ENCODE measurements at places on chromosomes 12 and 14.
A peak's percentile ranks its signal among the peaks of the same experiment; 100 is the strongest.

DNA sequence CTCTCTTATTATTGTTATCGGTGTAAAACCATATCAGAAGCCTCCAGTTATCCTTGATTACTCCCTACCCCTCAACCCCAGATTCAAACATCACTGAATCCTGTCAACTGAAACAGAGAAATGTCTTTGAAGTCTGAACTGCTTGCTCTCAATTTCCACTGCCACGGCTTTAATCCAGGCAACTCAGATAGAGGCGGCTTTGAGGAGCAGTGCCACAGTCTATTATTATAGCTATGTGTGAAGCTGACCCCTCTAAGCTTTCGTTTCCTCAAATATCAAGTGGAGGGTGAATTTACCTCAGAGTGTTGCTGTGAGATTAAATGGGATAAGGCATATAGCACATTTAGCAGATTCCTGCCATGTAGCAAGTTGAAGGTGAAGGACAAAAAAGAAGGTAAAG, 49.0 kb upstream of the PDE3A start:
- no peak for DNase-seq

- DNase-seq: no peak
These were observed 24.6 kb upstream of the SMOC1 start for GRCh38 chr14:69854598-69854997.

- no peak for DNase-seq
These were observed 2.1 kb upstream of the CD9 start for GRCh38 chr12:6198051-6198450.

GRCh38 chr14:45373877-45374276, 120.9 kb upstream of the MIS18BP1 start:
- no peak for DNase-seq

- no peak for DNase-seq
These were observed 34.2 kb downstream of the PCNX4 start for GRCh38 chr14:60125918-60126317.

DNA sequence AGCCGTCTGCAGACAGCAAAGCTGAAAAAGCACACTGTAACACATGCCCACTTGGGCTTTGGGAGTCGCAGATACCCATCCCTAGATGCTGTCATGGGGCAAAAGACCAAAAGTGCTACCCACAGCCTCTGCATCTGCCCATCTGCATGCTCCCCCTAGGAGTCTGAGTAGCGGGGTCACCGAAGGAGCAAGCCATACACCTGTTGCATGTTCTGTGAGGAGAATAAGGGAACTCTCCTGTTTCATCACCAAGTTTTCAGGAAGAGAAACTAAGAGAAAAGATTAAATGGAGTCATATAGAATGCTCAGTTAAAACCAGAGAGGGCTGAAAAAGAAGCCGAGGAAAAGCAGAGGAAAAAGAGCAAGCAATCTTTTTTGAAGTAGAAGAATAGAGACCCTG, 13.7 kb upstream of the ST8SIA1 start:
- DNase-seq: no peak

- DNase-seq: peak; percentile 33
These were observed at the start of gene GALC for GRCh38 chr14:87992718-87993628. TSS of gene GALC (minus strand) at chr14:87993182. CDS start at chr14:87993164, 18 bp downstream.

DNA sequence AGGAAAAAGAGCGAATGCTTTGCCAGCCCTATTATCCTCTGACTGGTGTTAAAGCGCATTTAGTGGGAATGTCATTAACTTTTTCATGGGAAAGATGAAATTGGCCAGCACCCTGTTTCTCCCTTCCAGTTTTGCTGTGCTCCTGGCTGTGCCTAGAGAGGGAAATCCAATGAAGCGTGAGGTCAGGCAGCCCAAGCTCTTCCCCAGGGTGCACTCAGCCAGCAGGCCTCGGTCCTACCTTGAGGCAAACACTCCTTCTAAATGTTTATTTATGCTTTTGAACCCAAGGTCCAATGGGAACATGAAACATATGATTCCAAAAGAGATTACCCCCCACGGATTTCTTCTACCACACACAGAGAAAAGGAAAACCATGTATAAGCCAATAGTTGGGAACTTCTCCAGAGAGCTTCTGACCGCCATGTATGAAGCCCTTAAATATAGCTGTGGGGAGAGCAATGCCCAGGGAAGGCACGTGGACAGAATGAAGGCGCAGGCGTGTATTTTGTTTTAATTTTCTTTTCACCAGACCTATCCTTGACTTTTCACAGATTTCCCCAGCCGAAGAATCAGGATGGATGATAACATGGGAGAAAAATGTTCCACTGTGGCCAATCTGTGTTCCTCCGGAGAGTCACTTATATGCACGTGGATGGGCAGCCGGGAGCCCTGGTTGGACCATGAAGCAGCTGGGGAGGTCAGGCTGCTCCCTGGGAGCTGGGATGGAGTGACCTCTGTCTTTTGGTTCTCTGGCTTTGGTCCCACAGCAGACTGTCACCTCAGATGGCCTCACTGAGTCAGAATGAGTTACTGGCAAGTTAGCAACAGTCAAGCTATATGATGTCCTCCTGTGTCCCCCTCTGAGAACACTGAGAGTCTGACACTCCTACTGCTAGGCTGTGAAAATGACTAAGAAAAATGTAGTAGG, 37.3 kb downstream of the GPR135 start:
- DNase-seq: no peak

GRCh38 chr14:30115756-30116155, 188.1 kb upstream of the PRKD1 start:
- no peak for DNase-seq

- no peak for DNase-seq
These were observed 27.5 kb downstream of the TECPR2 start for GRCh38 chr14:102390064-102390855.

DNA sequence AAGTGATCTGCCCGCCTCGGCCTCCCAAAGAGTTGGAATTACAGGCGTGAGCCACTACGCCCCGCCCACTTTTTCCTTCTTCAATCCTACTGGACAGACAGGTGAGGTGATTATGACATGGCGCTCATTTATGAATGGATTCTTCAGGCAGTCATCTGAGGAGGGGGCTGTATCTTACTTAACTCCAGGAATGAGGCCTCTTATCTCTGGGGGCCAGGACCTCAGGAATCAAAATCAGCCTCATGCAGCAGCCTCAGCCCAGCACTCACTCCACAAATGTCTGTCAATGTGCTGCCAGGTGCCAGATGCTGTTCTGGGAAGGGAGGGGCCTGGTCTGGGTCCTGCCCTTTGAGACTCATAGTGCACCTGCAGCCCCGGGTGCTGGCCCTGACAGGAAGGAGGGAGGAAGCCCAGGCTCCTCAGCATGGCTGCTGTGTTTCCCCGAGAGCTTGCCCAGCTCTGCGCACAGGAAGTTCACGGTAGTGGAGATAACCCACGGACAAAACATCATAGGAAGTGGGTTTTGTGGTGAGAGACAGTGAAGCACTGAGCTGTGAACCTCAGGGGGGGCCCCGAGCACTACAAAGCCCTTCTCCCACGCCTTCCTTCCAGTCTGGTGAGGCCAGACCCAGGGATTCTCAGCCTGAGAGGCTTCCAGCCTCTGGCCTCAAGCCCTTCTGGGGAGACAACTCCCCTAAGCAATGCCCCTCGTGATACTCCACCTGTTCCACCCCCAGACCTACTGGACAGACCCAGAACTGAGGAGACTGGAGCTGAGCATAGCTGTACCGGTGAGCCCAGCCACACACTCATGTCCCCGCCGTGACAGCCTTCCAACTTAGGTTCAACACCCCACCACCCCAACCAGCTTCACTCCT, 22.3 kb downstream of the GALNT6 start:
- DNase-seq: no peak

DNA sequence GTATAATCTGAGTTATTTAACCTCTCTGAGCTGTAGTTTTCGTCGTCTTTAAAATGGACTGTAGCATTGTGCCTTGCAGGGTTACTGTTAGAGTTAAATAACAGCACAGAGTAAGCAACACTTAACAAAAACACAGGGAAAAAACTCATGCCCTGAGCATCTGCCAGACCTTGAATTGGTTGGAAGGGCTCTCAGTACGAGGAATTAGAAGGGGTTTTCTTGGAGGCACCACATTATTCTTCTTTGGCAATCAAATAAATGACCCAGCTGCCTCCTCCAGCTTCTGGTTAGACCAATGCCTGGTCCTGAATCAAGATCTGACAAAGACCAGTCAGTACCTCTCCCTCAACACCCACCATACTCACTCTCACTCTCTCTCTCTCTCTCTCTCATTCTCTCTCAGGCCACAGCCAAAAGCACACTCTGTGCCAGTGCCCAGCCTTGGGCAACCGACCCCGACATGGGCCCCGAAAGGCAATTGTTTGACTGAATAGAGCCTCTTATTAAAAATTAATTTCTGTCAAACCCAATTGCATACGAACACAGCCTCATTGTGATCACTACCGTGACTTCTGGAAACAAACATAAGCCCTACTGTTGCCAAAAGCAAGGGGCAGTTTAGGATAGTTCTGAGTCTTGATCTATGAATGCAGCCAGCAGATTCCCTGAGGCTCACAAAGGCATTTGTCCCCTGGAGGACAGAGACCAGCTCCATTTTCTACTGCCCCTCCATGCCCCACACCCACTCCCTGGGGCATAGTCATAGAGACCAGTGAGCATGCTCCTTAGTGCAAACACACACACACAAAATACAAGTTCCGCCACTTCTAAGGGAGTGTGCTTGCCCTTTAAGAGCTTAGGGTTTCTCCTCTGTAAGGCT, 23.9 kb downstream of the DUSP6 start:
- DNase-seq: no peak

DNA sequence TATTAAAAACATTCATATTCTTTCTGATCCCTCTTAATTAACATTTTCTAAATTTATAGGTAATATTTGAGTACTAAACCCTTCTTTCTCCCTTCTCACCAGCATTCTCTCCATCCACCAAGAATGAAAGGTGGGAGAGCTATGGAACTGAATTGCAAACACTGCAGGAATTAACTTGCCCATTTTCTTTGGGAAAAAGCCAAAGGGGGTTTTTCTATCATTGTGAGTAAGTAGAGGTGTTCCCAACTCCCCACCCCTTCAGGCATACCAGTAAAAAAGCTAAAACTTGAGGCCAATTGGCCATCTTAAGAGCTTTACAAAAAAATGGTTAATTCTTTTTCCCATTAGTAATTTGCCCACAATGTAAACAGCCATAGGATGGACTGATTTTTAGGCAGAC, 23.7 kb downstream of the PCNX1 start:
- no peak for DNase-seq

DNA sequence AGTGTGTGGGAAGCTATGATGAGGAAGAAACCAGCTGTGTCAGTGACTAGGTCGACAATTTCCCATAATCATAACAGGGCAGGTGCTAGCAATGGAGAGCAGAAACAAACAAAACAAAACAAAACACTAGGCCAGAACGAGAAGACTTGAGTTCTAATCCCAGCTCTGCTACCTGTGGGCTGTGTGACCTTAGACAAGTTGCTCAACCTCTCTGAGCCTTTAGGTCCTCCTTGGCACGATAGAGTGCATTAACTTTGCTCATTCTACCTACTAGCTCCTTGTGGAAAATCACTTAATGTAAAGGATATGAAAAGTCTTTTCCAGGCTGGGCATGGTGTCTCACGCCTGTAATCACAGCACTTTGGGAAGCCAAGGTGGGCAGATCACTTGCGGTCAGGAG, 11.2 kb downstream of the HHIPL1 start:
- no peak for DNase-seq

GRCh38 chr12:75528272-75528671, 16.9 kb upstream of the KRR1 start:
- DNase-seq: no peak

DNA sequence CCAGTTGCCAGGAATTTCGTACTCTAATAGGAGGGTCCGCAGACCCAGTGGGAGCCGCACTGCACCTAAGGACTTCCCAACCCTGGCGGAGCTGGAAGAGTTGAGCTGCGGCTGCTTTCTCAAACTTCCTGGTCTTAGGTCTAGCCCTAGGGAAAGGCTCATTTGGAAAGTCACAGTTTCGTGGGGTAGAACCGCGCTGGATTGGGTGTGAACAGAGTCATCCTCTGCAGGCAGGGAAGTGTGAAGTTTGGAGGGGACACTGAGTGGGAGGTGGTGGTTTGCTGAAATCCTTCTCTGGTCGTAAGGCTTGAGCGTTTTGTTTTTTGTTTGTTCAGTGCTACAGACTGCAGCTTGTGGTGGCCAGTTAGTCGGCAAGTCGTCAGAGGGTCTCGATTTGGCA, 18.8 kb downstream of the PRKAB1 start:
- no peak for DNase-seq

GRCh38 chr12:75526655-75527511, 15.5 kb upstream of the KRR1 start:
- DNase-seq: peak; percentile 69

- DNase-seq: no peak
These were observed 8.1 kb downstream of the RTL1 start for GRCh38 chr14:100895411-100895810.

- DNase-seq: no peak
These were observed 32.9 kb downstream of the MAP1LC3B2 start for GRCh38 chr12:116591855-116592637.

- no peak for DNase-seq
These were observed 318.1 kb downstream of the ADAMTS20 start for GRCh38 chr12:43233861-43234260.

GRCh38 chr12:11697670-11698387, 48.4 kb downstream of the ETV6 start:
- DNase-seq: no peak

GRCh38 chr14:69318901-69319475, 59.0 kb downstream of the GALNT16 start:
- no peak for DNase-seq

GRCh38 chr12:101780599-101780998, 41.3 kb upstream of the SYCP3 start:
- no peak for DNase-seq

- peak; percentile 50 for DNase-seq
These were observed 9.1 kb upstream of the CCDC198 start for GRCh38 chr14:57502586-57503254.

DNA sequence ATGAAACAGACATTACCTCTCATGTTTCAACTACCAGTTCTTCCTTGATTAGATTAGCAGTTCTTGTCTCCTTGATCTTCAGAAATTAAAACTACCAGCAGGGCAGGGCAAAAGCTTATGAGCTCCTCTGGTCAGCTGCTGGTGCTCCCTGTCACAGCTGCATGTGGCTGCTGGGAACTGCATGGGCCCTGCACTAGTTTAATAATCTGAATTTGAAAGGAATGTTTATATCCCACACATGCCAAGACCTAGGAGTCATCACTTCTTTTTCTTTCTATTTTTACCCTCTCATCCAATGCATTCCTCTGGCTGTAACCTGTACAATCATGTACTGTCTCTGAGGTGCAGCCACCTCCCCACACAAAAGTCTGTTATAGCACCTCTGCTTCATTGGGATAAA, 73.9 kb downstream of the ARMH4 start:
- no peak for DNase-seq
